ENCODE measurements at places on chromosomes 6 and 20.

DNA sequence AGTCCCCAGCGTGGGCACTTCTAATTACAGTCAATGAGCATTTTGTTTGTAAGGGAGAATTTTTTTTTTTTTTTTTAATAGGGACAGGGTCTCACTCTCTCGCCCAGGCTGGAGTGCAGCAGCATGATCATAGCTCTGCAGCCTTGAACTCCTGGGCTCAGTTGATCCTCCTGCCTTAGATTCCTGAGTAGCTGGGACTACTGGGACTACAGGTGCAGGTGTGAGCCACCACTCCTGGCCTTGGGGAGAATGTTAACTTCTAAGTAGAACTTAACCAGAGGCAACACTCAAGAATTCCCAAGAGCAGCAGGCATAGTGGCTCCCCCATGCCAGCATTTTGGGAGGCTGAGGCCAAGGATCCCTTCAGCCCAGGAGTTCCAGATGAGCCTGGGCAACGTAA is 52.9 kb upstream of the ZNF217 start:
- no peak for DNase-seq

- peak; percentile 14 for DNase-seq
Observed at GRCh38 chr6:147099974-147100373, 104.2 kb upstream of the STXBP5 start.

- DNase-seq = no peak
Observed at GRCh38 chr6:24643920-24644319, 2.1 kb downstream of the KIAA0319 start.

GRCh38 chr6:169810066-169810989 is 58.9 kb downstream of the ERMARD start:
- DNase-seq = no peak

GRCh38 chr20:58306421-58307261 is 2.9 kb upstream of the RAB22A start:
- DNase-seq = peak; percentile 94

GRCh38 chr6:33802186-33802958 is 1.4 kb downstream of the MLN start:
- no peak for DNase-seq

DNA sequence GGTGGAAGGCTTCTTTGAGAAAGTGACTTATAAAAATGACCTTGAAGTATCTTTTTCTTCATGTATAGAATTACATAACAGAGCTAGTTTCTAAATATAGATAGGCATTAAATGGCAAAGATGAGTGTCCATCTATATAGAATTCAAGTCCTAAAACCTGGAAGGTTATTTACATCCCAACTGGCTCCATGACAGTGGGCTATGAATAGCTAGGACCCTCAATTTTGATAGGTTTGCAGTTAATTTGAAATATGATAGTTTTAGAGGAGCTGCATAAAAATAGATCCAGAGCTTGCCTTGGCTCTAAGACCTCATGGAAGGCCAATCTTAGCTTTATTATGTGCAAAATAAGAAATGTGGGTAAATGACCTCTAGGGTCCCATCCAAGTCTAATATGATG is 310.6 kb upstream of the CITED2 start:
- no peak for DNase-seq

- DNase-seq = no peak
Observed at GRCh38 chr20:48682529-48683363, 145.1 kb downstream of the PREX1 start.

GRCh38 chr6:11188161-11188915 is 44.1 kb downstream of the NEDD9 start:
- no peak for DNase-seq

DNA sequence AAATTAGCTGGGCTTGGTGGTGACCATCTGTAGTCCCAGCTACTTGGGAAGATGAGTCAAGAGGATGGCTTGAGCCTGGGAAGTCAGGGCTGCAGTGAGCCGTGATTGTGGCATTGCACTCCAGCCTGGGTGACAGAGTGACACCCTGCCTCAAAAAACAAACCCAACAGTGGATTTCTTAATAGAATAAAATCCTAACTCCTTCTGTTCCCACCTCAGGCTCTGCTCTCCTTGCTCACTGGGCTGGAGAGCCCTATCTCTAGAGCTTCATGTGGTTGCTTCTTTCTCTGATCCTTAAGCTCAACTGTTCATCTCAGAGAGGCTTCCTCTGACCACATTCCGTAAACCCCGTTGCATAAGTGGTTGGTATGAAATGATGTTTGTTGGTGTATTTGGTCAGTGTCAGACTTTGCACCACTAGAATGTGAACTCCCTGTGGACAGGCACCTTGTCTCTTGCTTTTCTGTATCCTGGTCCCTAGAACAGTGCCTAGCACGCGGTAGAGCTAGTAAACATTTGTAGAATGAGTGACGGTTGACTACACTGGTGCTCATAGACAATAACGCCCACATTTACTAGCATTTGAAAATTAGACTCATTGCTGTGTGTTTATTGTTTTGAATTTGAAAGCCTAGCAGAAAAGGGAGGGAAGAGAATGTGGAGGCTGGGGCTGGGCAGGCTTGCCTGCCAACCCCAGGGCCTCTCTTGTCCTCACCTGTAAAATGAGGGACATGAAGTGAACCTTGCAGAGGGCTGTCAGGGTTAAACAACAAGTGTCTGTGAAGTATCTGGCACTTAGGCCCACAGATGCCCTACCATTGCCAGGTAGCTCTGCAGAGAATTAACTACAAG is 4.2 kb downstream of the MAPRE1 start:
- peak; percentile 63 for DNase-seq

DNA sequence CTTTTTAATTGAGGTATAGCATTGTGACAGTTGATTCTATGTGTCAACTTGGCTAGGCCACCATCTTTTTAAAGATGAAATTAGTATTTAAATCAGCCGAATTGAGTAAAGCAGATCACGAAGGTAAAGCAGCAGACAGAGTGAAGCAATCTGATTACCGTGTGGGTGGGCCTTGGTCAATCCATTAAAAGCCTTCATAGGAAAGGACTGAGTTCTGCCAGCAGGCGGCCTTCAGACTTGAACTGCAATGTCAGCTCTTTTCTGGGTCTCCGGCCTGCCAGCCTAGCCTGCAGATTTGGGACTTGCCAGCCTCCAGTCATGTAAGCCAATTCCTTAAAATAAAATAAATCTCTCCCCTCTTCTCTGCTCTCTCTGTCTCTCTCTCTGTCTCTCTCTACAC is 22.4 kb upstream of the TGM2 start:
- peak; percentile 92 for DNase-seq

DNA sequence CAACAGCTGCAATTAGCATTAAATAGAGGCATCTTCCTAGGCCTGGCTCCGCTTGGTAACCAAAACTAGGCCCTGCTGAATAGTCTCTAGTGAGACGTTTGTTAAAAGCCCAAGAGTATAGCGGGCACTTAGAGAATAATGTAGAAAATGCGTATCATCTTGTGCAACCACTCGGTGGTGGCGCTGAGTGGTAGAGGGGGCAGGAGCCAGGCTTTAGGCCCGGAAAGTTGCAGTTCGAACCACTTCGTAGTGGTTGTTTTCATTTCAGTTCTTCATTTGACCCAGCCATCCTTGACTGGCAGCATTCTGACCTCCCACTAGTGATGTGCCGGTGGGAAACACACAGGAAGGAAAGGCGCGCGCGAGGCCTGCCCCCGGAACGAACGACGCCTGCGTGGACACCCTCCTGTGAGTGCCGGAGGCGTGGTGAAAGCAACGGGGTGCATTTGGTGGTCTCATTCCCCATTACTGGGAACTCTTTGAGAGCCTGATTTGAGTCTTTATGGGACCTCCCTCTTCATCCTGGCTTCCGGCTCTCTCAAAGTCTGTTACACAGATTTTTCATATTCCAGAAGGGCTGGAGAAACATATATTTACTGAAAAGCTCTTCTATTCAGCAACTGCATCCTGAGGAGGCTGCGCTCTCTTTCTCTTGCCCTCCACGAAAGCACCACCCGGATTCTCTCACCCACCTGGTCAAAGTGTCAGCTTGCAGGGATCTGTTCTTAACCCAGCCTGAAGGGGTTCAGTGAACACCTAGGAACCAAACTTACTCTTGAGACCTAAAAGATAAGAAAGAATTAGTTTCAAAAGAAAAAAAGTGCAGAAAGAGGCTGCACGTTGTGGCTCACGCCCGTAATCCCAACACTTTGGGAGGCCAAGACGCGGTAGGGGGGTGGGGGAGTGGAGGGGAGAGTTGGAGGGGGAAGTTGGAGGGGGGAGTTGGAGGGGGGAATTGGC is 18.2 kb downstream of the GPX5 start:
- DNase-seq = no peak

DNA sequence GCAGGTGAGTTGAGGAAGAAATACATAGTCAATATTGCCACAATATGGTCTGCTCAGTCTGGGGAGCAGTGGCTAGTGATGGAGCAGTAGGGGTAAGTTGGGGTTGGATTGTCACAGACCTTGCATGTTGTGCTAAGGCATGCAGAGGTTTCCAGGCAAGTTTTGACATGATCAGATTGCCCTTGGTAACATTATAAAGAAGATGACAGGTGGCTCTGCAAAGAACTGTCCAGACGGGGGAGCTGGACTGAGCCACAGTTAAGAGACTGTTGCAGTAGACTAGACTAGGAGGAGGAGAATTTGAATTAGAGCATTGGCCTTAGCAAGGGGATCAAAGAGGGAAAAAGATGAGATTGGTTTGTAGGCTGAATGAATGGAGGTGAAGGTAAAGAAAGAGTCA is 23.4 kb downstream of the ATRN start:
- no peak for DNase-seq

DNA sequence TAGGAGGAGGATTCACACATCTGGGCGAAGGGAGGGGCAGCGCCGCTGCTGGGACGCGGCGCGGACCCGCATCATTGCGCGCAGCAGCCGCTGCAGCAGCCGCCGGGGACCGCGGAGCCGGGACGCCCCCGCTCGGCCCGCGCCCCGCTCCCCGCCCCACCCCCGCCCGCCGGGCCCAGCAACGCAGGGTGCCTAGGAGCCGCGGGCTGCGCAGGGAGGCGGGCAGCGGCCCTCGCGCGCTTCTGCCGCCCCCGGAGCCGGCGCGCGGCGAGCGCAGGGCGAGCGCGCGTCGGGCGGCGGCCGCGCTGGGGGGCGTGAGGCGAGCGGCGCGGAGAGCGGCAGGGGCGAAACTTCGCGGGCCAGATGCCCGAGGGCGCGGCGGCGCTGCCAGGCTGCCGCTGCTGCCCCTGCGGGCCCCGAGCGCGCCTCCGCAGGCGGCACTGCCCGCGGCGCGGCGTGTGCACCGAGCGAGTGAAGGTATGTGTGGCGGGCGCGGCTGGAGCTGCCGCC is at the start of gene NKAIN2:
Gene NKAIN2, plus strand, starts transcription at position 362 of the 510 bp plus-strand sequence.
- no peak for DNase-seq

- no peak for DNase-seq
Observed at GRCh38 chr6:142342986-142343385, 41.2 kb downstream of the ADGRG6 start.

- no peak for DNase-seq
Observed at GRCh38 chr6:16623029-16623653, 138.1 kb downstream of the ATXN1 start.

GRCh38 chr6:81228912-81229555 is 523.4 kb downstream of the TENT5A start:
- no peak for DNase-seq

GRCh38 chr20:50919567-50919966 is 11.7 kb downstream of the ADNP start:
- no peak for DNase-seq
